ENCODE measurements at places on chromosomes 2 and 18. TPM values are rescaled to one million over a fixed set of nuclear protein-coding genes. Genes with fewer than 3 reads are reported as not detected.

The PELI1 gene
- total RNA-seq = 9.0 TPM

The ABCB6 gene
- total RNA-seq = 17.4 TPM

The PCARE gene
- 0.11 TPM for total RNA-seq

The ALPP gene
- total RNA-seq = not detected

The SLC9A2 gene
- 0.08 TPM for total RNA-seq

The APCDD1 gene
- 9.9 TPM for total RNA-seq

The MSTN gene
- total RNA-seq = 1.1 TPM

- DNase-seq = no peak
These were observed 8.0 kb downstream of the GNLY start for GRCh38 chr2:85702172-85702571.

DNA sequence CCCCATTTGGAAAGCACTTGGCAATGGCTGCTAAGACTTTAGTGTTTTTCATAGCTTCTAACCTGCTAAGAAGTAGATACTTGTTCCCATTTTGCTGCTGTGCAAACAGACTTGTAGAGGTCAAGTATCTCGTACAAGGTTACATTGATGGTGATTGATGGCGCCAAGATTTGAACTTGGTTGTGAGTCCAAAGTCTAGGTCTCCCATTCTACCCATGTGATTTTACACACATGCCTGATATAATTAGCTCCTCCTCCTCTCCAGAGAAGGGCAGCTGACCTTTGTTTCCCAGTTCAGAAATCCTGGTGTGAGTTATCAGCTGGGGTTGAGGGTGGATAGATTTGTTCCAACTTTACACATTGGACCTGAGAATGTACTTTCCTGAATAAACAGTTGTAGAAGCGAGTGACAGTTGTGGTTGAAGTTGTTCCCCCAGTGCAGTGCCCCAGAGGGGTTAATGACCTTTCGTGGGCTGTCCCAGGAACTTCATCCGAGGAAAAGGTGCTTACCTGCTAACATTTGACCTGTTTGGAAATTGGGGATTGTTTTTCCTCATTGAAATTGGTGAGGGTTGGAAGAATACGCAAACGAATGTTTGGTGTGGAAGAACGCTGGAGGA, 10.4 kb downstream of the TCF7L1 start:
- DNase-seq = no peak

DNA sequence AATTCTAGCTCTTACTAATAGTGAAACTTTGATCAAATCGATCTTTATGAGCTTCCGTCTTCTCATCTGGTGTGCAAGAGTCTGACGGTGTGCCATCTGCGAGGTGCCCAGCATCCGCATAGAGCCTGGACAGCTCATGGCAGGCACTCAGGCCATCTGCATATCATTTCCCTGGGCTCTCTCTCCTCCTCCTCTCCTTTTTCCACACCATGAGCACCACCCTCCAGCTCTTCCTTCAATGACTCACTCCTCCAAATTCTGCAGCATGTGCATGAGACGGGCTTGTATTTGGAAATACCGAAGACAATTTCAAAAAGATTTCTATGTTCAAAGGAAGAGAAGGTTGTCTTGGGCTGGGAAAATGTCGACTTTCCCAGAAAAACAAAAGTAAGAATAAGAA, 161.1 kb downstream of the CCBE1 start:
- no peak for DNase-seq

DNA sequence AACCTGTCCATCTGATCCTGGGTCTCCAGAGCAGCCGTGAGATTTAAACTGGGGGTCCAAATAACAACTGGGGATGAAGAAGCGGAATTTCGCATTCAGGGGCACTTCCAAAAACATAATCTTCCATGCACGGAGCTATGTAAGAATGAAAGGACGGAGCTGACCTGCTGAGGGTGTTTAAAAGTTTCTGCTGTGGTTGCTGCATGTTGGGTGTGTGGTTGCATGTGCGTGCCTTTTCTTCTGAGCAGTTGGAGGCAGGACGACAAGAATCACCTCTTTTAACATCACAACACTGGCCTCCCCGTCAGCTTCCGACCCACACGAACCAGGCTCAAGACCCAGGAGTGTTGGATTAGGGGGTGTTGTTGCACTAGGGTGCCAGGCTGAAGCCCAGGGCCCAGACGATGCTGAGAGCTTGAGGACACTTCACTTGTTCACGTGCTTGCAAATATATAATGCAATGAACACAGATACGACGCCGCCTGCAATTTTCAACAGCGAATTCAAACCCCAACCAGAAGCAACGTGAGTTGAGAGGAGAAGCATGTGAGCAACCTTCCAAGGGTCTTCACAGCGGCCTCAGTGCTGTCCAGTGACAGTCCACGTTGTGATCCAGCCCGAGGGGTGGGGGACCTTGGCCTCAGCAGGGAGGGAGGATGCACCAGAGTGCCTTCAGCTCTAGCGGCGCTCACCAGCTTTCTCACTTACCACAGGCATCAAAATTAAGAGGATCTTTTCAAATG, 76.0 kb upstream of the SALL3 start:
- DNase-seq = no peak

DNA sequence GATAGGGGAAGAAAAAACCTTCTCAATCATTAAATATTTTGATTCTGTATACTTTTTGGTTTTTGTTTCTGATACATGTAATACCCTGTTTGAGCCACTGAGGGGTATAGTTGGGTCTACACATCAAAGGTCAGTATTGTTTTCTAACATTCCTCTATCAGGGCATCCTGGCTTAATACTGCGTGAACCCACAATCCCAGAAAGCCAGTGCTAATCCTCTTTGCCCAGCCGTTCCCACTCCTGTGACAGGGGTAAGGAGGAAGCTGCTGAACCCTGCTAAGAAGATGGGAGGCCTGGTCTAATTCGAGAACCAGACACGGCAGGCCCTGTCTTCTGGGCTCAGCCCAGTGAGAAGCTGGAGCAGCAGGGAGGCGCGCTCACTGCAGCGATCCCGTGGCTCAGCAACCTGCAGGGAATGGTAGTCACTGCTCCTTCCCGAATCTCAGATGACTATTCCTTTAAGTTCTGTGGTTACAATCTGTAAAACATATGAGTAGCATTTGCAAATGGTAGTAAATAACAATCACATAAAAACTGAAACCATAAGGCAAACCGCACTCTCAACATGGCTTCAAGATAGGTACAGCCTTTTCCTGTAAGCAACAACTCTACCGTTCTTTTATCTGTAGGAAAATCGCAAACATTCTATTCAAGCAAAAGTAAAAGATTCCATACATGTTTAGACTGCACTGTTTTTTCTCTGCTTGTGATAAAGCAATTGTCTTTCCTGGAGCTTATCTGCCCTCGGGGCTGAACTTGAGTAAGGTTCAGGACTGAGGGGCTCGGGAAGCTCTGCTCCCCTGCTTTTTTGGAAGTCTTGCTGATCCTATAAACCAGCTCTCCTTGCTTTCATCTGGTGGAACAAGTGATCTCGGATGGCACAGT, 87.0 kb downstream of the EPB41L3 start:
- DNase-seq = no peak

- no peak for DNase-seq
These were observed 145.7 kb downstream of the NUP35 start for GRCh38 chr2:183269956-183270355.

DNA sequence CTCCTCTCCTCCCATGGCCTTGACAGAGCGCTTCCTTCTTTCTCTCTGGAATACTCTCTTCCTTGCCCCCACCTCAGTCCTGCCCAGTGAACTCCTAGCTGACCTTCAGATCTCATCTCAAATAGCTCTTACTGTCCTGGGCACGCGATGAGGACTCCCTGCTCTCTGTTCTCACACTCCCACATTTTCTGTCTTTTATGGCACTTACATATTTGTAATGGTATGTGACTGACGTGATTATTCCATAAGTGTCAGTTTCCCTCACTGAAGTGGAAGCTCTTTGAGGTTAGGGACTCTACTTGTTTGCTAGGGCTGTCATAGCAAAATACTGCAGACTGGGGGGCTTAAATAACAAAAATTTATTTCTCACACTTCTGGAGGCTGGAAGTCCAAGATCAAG, 1.7 kb upstream of the DYSF start:
- DNase-seq = no peak

- DNase-seq = no peak
These were observed 49.1 kb downstream of the COBLL1 start for GRCh38 chr2:164792316-164793170.

DNA sequence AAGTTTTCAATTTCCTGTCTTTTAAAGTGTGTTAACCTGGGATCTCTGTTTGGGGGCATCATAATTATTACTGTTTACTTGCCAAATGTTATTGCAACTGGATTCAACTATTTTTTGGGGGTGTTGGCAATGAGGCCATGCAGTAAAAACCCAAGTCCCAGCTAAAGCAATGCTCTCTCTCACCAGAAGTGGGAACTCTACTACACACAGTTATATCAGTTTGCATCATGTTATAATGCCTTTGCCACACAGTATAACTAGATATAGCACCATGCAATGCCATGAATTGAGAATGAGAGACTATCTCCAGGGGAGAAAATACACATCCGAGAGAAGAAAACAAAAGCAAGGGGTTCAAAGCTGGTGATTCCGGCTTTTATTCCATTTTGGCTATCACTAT, 79.0 kb downstream of the GCA start:
- no peak for DNase-seq

DNA sequence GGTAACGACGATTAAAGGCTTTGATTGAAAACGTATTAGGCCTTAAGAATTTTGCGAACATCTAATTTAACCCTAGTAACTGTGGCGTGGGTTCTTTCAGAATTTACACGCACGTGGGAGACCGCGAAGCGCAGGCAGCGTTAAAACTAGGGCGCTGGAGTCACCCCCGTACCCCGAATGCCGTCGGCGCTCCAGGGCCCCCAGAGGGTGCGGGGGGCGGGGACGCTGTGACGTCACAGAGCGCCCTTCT, 673 bp upstream of the SMCHD1 start:
- no peak for DNase-seq

- DNase-seq = no peak
These were observed 102.9 kb downstream of the NUP35 start for GRCh38 chr2:183227176-183227575.

- no peak for DNase-seq
These were observed 222.5 kb upstream of the COPS8 start for GRCh38 chr2:236862961-236863728.

GRCh38 chr18:74982946-74983635, 225.8 kb downstream of the PTGR3 start:
- no peak for DNase-seq

DNA sequence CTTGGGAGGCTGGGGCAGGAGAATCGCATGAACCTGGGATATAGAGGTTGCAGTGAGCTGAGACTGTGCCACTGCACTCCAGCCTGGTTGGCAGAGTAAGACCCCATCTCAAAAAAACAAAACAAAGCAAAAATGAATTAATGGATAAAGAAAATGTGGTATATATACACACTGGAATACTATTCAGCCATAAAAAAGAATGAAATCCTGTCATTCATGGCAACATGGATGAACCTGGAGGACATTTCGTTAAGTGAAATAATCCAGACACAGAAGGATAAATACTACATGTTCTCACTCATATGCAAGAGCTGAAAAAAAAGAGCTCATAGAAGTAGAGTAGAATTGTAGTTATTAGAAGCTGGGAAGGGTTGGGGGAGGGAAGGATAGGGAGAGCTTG, 80.8 kb downstream of the RAB31 start:
- DNase-seq = no peak

DNA sequence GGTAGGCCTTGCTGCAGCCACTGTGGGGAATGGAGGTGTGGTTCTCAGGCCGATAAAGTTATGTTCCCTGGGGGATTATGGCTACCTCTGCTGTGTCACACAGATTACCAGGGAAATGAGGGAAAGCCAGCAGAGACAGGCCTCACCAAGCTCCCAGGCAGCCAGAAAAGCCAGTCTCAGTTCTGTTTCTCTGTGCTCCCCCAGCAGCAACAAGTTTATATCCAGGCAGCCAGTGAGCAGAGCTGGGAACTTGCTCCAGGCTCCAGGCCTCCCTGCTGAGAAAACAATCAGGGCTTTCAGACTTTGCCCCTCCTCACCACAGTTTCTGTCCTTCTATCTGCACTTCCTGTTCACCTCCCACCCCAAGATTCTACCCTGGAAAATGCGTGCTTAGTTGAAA, 596.6 kb upstream of the GYPC start:
- no peak for DNase-seq

GRCh38 chr2:226699321-226699720, 100.3 kb downstream of the IRS1 start:
- DNase-seq = no peak

DNA sequence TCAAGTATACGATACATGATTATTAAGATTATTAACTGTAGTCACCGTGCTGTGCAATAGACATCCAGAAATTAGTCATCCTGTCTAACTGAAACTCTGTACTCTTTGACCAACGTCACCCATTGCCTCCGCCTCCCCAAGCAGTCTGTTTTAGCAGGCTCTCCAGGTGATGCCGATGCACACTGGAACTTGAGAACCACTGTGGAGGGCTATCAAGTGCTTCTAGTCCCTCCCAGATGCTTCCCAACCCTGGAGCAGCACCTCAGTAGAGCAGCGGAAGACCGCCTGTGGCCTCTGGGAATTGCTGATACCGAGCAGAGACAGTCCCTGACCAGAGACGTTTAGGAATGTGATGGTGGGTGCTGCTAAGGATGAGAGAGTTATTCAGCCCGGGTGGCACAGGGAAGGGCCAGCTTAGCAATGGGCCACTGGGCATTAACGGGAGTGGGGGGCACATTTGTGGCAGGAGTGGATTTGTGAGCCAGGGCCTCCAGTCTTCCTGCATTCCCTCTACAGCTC, 50.7 kb downstream of the LIPG start:
- DNase-seq = peak; percentile 53

- no peak for DNase-seq
These were observed 177.7 kb upstream of the SMAD2 start for GRCh38 chr18:48108136-48108535.
